ENCODE measurements at places on chromosomes 13 and 19.

DNA sequence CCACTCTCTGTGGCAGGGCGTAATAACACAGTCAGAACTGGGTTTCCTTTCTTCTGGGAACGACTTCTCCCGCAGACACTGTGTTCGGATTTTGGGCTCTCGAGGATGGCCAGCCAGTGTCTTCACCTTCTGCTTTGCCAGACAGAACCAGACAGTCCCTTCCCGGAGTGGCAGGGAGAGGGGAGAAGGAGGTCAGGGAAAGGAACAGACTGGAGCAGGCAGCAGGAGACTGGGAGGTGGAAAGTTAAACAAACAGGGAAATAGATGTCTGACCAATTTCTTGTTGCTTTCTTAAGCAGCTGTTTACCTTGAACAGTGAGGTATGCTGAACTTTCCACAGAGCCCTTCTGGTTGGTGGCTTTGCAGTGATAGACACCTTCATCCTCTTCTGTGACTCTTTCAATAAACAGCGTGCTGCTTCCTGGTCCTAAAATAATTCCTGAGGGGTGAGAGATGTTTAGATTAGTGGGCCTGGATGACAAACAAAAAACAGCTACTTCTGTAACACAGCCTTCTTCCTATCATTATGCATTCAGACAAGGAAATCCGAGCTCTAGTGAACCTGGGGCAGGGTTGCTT, 137.6 kb downstream of the FLT1 start:
- DNase-seq: no peak

DNA sequence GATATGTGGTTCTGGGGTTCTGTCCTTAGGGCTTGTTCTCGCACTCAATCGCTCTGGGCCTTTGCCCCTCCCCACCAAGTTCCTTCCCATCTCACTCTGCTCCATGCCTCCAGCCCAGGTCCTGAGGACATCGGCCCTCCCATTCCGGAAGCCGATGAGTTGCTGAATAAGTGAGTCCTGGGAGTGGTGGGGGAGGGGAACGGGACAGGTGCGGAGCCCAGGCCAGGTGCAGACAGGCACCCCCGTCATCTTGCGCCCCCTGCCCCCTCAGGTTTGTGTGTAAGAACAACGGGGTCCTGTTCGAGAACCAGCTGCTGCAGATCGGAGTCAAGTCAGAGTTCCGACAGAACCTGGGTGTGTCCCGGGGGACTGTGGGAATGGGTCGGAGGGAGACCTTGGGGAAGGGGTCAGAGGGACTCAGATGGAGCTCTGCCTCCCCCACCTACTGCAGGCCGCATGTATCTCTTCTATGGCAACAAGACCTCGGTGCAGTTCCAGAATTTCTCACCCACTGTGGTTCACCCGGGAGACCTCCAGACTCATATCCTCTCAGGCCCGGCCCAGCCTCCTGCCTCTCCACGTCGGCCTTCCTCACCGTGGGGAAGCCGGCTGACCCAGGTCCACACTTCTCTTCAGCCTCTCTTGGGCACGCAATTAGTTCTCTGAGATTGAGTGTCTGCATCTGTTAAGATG, 10.1 kb downstream of the FUZ start:
- no peak for DNase-seq

DNA sequence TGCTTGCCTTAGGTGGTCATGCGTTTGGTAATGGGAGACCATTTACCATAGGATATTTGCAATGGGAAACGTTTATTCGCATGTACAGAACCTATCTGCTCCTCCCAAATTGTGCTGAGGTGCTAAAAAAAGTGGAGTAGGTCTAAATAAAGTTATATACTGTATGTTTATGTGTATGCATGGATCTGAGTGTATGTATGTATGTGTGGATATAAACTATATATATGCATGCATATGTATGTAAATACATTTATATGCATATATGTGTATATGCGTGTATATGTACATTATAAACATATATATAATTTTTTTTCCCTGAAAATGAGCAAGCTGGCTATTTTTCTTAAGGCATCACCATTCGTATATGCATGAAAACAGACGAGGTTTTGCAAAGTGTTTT, 95.9 kb downstream of the HS6ST3 start:
- DNase-seq: no peak

- DNase-seq: no peak
Observed at GRCh38 chr19:952680-953444, 27.0 kb downstream of the ARID3A start.

GRCh38 chr19:30703645-30704044, 331.5 kb downstream of the ZNF536 start:
- DNase-seq: no peak

DNA sequence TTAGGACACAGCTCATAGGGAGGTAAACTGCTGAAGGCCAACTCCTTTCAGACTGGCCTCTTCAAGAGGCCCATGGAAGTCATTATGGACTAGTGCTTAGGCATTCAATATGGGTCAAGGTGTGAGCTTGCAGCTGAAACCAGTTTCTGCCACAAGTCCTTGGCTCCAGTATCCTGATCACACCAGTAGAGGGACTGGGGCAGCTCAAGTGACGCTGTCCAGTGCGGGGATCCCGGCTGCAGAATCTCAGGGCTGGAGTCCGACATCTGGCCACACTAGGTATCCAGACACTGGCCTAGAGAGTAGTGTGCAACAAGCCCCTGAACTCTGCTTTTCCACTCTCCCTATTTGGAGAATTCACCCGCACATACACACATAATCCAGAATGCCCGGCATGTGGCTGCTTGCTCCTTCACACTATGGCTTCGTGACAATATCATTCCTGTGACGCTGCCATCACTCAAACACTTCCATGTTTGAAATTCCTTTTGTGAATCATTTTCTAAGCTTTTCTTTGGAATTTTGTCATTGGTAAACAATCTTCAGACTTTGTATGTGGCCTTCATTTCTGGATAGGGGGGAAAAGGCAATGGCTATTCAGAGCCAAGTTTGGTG, 425.1 kb downstream of the EFNB2 start:
- DNase-seq: no peak

- no peak for DNase-seq
Observed at GRCh38 chr19:1046836-1047695, 7.2 kb downstream of the ABCA7 start.

- DNase-seq: no peak
Observed at GRCh38 chr13:35729926-35730627, 253.6 kb upstream of the MAB21L1 start.

DNA sequence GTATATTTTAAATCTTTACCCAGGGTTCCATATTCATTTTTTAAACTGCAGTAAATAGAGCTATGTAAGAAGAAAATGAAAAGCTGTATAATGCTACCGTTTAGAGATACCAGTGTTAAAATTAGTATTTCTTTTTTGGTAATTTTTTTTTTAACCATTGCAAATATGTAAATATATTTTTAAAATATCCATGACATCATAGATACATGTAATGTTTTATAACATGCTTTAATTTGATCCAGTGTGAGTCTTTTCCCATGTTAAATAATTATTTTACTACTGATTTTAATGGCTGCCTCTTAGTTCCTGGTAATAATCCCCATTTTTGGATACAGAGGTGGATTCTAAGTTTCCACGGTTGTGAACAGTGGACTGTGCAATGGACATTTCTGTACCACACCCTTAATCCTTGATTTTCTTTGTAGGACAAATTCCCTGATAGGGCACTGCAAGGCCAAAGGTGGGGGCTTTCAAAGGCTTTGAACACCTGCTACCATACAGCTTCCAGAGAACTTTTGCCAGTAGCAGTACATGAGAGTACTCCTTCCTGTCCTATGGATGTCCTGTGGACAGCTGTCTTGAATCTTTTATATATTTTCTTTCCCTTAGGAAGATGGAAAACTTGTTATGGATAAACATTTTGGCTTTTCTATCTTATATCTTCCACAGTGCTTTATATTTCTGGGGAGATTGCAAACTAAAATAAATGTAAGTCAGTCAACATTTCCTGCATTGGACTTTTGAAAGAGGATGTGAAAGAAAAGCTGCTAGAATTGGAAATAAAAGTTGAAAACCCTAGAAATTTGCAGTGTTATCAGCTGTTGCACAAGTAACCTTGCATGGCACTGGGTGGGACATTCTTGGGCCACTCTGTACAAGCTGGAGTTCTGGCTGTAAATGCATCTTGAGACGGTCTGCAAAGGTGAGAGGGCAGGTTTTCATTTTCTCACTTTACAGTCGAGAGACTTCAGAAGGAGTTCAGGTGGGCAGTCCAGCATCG, 46.8 kb downstream of the ARHGEF7 start:
- DNase-seq: no peak

DNA sequence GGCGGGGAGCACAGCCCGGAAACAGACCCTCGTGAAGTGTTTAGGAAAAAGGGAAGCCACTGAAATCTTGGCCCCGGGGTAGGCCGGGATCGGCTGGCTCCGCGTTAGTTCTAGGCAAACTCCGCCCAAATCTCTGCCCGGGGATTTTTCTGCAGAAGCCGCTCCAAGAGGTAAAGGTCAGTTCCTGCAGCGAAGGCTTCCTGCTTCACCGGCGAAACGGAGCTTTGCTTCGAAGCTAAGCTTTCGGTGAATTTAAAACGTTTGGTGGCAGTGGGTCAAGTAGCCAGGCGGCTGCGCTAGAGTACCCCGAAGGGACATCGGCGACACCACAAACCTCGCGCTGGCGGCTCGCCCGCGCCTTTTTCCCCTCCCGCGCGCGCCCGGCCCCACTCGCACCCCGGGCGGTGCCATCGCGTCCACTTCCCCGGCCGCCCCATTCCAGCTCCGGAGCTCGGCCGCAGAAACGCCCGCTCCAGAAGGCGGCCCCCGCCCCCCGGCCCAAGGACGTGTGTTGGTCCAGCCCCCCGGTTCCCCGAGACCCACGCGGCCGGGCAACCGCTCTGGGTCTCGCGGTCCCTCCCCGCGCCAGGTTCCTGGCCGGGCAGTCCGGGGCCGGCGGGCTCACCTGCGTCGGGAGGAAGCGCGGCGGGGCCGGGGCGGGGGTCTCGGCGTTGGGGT, 441 bp downstream of the GJB2 start:
- DNase-seq: no peak

DNA sequence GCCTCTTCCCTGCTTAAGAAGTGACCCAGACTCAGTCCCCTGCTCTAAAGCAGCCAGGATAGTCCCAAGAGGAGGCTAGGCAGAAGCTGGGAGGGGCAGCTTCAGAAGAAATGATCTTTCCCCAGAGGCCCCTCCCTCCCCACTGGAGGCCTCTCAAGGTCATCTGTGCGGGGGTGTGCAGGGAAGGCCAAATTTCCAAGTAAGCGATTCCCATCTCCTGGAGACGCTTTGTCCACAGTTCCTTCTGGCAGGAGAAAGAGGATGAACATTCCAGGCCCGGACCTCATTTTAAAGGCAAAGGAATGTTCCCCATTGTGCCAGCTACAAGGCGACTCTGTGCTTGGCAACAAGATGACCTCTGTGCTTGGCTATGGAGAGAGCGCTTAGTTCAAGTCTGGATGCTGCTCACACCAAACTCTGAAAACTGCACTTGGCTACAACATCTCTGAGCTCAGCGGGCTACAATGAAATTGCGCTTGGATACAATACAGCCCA, 23.5 kb downstream of the COL5A3 start:
- peak; percentile 47 for DNase-seq

DNA sequence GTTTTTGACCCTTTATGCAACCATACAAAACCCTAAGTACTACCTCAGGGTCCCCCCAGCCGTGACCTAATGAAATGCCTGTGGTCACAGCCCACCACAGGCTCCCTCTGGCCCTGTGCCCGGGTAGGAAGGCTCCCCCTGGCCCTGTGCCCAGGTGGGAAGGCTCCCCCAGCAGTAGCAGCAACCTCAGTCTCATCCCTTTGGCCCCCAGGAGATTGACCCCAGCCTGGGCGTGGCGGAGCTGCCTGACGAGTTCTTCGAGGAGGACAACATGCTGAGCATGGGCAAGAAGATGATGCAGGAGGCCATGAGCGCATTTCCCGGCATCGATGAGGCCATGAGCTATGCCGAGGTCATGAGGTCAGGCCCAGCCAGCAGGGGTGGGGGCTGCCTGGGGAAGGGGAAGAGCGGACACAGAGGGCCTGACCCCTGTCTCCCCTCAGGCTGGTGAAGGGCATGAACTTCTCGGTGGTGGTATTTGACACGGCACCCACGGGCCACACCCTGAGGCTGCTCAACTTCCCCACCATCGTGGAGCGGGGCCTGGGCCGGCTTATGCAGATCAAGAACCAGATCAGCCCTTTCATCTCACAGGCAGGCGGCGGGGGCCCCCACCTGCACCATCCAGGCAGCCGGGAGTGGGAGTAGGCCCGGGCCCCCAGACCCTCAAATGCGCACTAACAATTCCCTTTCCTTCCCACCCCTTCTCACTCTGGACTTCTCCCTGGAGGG, 6.3 kb upstream of the BEST2 start:
- DNase-seq: no peak

DNA sequence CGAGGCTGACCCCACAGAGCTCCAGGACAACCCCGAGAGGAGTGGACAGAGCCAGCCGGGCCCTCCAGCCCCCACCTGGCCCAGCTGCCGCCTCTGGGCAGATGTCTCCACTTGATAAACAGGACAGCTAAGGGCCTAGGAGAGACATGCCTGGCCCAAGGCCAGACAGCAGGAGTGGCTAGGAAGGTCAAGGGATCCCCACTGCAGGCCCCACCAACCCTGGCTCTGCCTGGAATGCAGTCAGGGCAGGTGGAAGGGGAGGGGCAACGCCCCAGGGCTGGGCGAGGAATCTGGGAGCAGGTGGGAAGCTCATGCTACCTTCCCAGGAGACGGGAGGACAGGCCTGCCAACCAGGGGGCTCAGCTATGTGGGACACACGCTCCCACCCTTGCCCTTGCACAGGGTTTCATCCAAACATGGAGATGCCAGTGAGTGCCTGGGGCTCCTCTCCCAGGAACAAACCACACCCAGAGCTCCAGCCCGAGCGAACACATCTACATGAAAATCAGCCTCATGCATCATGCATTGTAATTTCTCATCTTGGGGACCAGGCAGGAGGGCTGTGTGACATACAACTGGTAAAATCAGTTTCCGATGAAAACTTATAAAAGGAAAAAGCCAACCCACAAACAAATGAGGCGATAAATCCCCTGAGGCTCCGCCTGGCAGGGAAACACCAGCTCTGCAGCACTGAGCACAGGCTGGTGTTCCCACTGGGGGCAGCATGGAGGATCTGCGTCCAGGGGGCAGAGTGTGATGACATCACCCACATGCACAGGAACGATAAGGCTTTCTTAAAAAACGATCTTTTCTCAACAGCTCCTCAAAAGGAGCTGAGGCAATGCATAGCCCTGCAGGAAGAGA, 25.0 kb downstream of the SH3GL1 start:
- DNase-seq: no peak

GRCh38 chr13:54787754-54788153, 1759.1 kb downstream of the OLFM4 start:
- no peak for DNase-seq

- DNase-seq: no peak
Observed at GRCh38 chr19:18603255-18603957, 3.2 kb downstream of the CRLF1 start.

- no peak for DNase-seq
Observed at GRCh38 chr13:34214686-34215085, 396.7 kb downstream of the RFC3 start.

DNA sequence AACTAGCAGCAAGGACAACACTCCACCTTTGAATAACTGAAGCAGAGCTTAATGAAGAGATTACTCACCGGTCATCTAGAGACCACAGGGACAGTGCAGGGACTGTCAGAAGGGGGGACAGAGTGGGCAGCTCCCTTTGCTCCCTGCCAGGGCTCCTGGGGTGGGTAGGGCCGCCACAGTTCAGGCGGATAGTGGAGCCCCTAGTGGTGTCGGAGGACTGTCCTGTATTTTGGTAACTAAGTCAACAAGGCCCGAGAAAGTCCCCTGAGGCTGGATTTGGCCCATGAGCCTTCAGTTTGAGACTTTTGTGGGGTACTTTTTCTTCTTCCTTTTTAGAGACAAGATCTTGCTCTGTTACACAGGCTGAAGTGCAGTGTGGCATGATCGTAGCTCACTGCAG, 44.6 kb downstream of the GJA3 start:
- DNase-seq: no peak

GRCh38 chr19:44943801-44944249, 1.8 kb downstream of the APOC4 start:
- DNase-seq: no peak

GRCh38 chr19:39483141-39483540, 2.5 kb downstream of the TIMM50 start:
- DNase-seq: no peak

Measured in neuronal stem cell (in vitro differentiated cells).